ENCODE measurements at places on chromosomes 11 and 22. TPM values are rescaled to one million over a fixed set of nuclear protein-coding genes. Genes with fewer than 3 reads are reported as not detected.

Gene CCDC89
- 0.23 TPM for total RNA-seq

Gene YPEL4
- 0.55 TPM for total RNA-seq

Gene SLC22A8
- total RNA-seq = not detected

Gene SYT12
- 0.87 TPM for total RNA-seq

Gene DGAT2
- total RNA-seq = 7.0 TPM

Gene DEUP1
- not detected for total RNA-seq

Gene APOA4
- not detected for total RNA-seq

Gene PDE2A
- total RNA-seq = 0.68 TPM

Gene DMC1
- total RNA-seq = 40.6 TPM

Gene PITPNB
- total RNA-seq = 91.9 TPM

Gene DCHS1
- total RNA-seq = 0.53 TPM

Gene MFRP
- not detected for total RNA-seq

Gene OR2D2
- 3.3 TPM for total RNA-seq

Gene LGALS12
- total RNA-seq = not detected

Gene MUC6
- not detected for total RNA-seq

Gene CHRDL2
- total RNA-seq = not detected

Gene RASD2
- not detected for total RNA-seq

Gene PANX3
- not detected for total RNA-seq

Gene PGA3
- not detected for total RNA-seq

Gene SLC5A4
- total RNA-seq = not detected

Gene MYEOV
- 7.7 TPM for total RNA-seq

Gene MTCH2
- total RNA-seq = 119 TPM

Gene SOX10
- total RNA-seq = not detected

Gene GLB1L3
- total RNA-seq = not detected

Gene FJX1
- total RNA-seq = 1.2 TPM

Gene FAM181B
- total RNA-seq = not detected

Gene MS4A14
- 0.18 TPM for total RNA-seq

Gene NEU3
- 42.6 TPM for total RNA-seq

Gene SHANK2
- total RNA-seq = not detected
